ENCODE measurements at places on chromosomes 6 and 20.

DNA sequence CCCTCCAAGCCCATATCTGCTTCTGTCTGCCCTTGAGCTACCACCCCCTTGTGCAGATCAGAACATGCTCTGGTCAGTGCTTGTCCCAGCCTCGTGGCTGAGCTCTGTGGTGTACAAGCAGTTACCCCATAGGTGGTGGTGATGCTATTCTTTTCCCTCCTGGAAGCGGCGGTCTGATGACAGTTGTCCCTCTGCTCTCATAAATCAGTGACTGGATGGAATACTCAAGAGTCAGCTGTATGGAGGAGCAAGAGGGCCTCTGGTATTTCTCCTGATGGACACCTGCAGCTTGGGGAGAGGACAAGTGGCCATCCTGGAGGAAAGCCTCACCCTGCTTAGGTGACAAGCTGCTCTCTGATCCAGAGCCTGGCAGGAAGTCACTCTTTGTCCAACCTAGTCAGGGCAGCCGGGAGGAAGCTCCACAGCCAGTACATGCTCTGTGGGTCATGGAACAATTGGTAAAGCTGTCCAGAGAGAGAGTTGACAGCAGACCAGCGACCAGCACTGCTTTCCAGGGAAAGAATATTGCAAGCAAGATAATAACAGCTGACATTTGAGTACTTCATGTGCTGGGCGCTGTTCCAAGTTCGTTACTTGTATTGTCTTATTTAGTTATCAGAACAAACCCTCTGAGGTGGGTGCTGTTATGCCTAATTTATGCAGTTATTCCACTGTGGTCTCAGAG is 47.1 kb downstream of the SCAND1 start:
- DNase-seq, result no peak

DNA sequence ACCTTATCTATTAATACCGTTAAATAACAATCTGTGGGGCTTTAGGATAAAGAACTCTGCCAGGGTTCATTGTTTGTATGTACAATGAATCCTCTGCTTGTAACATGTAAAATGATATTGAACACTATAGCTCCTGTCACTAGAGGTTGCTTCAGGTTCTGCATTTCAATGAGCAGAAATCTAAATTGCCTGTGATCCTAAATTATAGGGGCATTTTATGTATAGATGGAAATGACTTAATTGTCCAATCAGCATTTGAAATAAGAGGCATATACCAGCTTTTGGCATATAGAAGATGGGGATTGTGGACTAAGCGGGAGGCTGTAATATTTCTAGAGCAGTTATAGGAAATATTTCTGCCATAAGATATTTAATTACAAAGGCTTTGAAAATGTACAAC is 2.0 kb downstream of the NCOA3 start:
- DNase-seq, result no peak

DNA sequence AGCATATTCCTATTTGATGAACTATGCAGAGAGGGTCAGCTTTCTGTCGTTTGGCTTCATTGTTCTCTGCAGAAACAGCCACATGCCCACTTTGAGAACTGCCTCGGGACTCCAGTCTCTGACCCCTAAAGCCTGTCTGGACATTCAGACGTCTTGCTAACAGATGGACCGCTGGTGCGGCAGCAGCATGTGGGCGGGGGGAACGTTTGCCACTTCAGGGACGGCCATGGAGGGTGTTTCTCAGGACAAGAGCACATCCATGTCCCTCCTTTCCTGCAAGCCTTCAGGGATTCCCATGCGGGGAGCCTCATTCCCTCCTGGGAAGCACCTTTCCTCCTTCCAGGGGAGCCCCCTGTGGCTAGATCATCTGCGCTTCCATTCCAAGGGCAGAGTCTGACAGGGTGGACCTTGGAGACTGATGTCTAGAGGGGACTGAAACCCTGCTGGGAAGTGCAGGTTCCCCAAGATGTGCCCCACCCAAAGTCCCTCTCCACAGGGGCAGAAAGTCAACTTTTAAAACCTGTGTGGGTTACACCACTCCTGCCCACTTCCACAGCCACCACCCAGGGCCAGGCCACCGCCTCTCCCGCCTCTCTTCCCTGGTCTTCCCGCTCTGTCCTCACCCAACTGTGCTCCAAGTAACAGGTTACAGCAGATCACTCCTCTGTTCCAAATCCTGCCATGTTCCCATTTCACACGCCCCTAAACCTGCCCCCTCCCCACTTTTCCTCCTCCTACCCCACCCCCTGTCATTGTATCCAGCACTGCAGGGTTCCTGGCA is 94.8 kb upstream of the PMEPA1 start:
- DNase-seq, result no peak

GRCh38 chr6:25407431-25407830 is 128.3 kb downstream of the CARMIL1 start:
- no peak for DNase-seq

- peak; percentile 57 for DNase-seq
Observed at GRCh38 chr20:37192137-37192854, 12.9 kb upstream of the MROH8 start.

GRCh38 chr6:2535506-2535905 is 215.2 kb downstream of the MYLK4 start:
- DNase-seq, result no peak

DNA sequence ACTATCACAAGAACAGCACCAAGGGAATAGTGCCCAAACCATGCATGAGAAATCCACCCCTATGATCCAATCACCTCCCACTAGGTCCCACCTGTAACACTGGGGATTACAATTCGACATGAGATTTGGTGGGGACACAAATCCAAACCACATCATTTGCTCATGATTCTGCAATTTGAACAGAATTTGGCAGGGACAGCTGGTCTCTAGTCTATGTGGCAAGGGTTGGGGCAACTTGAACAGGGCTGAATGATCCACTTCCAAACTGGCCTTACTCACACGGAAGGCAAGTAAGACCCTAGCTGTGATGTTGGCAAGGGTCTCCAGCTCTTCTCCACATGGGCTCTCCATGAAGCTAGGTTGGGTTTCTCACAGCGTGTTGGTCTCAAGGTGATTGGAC is 10.1 kb upstream of the FKBP5 start:
- DNase-seq, result no peak

DNA sequence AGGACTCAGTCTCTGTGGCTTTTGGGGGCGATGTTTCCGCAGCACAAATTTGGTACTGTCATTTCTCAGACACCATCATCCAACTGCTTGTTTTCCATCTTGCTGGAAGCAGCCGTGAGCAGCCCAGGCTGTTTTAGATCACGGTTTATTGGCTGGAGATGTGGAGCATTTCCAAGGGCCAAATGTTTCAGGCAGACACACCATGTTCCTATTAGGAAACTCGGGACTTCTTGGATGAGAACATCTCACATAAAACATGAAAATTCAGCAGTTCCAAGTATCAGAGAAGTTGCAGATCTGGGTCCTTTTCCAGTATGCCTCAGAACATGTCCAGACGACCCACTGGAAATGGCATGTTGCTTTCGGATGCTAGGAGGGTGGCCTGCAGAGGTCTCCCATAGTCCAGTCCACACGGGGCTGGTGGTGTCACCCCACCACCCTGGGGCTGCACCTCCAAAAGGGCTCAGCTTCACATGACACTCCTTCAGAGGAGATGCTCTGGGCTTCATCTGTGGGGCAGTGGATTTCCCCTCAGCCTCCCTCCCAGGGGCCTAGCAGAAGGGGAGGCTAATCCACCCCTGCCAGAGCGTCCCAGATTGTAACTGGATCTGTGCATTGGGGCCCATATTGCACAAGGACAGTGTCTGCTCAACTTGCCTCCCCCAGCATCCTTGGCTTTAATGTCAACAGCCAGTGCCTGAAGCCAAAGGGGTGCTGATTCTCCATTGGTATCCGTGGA is 176.3 kb downstream of the SCP2D1 start:
- DNase-seq, result no peak

DNA sequence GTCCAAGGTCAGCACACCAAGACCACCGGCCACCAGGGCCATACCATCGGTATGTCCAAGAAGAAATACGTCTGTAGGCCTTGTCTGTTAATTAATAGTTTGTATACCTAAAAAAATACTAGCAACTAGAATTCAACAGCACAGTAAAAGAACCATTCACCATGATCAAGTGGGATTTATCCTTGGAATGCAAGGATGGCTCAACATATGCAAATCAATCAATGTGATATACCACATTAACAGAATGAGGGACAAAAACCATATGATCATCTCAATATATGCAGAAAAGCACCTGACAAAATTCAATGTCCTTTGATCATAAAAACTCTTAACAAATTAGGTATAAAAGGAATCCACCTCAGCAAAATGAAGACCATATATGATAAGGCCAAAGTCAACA is 24.4 kb downstream of the RPP40 start:
- DNase-seq, result no peak

GRCh38 chr6:20417819-20418218 is 16.1 kb downstream of the E2F3 start:
- no peak for DNase-seq

GRCh38 chr6:168778201-168778600 is 337.2 kb downstream of the SMOC2 start:
- DNase-seq, result no peak

GRCh38 chr6:166866839-166867637 is 89.3 kb downstream of the RNASET2 start:
- no peak for DNase-seq

DNA sequence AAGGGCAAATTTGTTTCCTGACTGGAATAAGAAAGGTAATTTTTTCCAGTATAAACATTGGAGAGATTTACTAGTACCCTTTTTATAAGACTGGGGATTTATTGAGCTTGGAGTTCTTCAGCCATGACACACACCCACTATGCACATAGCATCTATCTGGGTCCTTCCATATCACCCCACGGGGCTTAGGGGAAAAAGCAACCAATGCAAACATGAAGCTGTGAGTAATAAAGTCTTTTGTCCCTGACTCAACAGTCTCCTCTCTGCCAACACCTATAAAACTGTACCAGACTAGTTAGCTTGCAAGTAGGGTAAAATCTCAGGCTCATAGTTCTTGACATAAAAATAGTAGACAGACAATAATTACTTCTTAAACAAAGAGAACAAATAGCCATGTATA is 23.4 kb downstream of the COL21A1 start:
- no peak for DNase-seq

DNA sequence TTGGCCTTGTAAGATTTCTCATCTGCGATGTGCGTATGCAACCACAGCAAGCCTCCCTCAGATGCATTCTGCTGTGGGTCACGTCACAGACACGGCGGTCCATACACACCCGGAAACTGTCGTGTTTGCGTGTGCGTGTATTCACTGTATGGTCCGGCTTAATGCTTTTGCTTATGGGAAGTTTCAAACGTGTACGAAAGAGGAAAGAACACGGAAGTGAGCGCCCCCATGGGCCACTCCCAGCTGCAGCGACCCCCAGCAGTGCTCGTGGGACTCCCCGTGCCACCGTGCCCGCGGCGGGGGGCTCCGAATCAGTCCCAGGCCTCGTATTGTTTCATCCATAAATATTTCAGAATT is 10.2 kb downstream of the DLL1 start:
- DNase-seq, result no peak

DNA sequence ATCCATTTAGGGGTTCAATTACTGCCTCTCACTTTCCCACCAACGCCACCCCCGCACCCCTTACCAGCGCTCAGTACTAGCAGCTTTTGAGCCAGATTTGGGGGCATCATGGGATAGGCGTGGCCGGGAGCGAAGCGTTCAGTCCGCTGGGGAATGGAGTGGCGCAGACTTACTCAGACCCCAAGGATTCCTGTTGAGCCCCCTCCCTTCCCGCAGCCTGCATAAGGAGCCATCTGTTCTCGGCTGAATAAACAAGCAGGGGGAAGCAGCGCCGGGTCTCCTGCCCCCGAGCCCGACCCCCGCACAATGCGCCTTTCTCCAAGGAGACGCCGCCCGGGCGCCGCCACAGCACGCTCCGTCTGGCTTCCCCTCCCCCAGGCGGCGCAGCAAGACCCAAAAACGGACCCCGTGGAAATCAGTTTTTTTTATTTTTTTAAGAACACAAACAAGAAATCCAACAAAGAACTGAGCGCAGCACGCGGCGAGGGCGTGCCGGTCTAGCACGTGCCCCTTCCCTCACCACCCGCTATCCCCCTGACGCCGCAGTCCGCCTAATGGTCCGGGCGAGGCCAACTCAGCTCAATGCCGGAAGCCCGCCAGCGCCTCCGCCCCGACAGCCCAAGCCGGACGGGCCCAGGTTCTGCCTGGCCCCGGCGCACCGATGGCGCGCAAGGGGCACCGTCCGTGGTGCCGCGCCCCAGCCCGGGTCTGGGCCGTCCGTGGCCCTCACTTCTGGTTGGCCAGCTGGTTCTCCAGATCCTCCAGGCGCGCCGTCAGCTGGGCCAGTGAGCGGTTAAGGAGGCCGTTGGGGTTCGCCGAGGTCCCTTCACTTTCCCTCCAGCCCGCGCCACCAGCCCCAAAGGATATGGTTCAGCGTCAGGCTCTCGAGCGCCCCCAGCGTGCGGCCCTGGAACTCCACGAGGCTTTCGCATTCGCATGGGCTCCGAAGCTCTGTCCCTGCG is 13.3 kb upstream of the RBPJL start:
- DNase-seq, result peak; percentile 70

- DNase-seq, result no peak
Observed at GRCh38 chr20:37521061-37521771, at the start of gene NNAT. Gene NNAT (plus strand): TSS chr20:37521250. CDS start chr20:37521332, 82 bp downstream.

- DNase-seq, result no peak
Observed at GRCh38 chr6:56381801-56382251, 134.4 kb upstream of the COL21A1 start.

- no peak for DNase-seq
Observed at GRCh38 chr20:47998736-47999135, 213.5 kb upstream of the SULF2 start.

GRCh38 chr20:40966103-40966502 is 62.5 kb upstream of the TOP1 start:
- DNase-seq, result no peak

DNA sequence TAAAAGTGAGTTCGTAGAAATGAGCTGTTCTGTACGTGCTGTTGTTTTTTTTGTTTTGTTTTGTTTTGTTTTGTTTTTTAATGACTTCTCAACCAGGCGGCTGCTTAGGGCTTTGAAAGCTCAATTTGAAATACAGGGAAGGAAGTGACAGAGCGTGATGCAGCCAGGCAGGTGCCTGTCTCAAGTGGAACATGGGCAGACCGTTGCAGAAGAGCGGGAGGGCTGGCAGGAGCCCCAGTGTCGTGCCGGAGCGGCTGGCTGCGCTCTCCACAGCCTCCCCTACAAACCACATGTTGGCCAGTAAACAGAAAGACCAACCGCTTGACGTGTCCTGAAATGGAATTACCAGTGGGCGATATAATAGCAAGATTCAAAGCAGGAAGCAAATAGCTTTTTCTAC is 164.9 kb upstream of the RREB1 start:
- DNase-seq, result no peak

GRCh38 chr6:150143516-150144293 is 861 bp downstream of the PPP1R14C start:
- no peak for DNase-seq

GRCh38 chr20:41900201-41900691 is 282.1 kb upstream of the CHD6 start:
- no peak for DNase-seq

GRCh38 chr6:143160439-143161220 is 99.9 kb downstream of the AIG1 start:
- no peak for DNase-seq

- no peak for DNase-seq
Observed at GRCh38 chr20:50111120-50111828, 1.7 kb downstream of the UBE2V1 start.

DNA sequence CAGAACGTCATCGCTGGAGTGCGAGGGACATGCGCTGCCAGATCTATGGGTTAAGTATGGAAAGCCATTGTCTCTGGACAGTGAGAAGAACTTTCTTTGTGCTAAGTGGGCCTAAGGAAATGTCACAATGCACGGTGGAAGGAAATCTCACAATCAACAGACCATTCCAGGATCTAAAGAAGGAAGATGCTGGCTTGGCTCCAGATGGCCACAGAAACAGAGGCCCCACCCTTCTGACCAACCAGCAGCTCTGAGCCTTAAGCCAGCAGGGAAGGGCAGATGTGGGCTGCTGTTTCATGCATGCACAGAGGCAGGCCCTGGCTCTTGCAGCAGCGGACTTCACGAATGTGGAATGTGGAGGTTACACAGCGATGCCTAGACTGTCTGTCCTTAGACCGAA is 156.3 kb downstream of the SOBP start:
- no peak for DNase-seq
